ENCODE measurements at places on chromosomes 1 and 21.

- DNase-seq = no peak
These were observed 98.5 kb upstream of the IGSF21 start for GRCh38 chr1:18009055-18009454.

DNA sequence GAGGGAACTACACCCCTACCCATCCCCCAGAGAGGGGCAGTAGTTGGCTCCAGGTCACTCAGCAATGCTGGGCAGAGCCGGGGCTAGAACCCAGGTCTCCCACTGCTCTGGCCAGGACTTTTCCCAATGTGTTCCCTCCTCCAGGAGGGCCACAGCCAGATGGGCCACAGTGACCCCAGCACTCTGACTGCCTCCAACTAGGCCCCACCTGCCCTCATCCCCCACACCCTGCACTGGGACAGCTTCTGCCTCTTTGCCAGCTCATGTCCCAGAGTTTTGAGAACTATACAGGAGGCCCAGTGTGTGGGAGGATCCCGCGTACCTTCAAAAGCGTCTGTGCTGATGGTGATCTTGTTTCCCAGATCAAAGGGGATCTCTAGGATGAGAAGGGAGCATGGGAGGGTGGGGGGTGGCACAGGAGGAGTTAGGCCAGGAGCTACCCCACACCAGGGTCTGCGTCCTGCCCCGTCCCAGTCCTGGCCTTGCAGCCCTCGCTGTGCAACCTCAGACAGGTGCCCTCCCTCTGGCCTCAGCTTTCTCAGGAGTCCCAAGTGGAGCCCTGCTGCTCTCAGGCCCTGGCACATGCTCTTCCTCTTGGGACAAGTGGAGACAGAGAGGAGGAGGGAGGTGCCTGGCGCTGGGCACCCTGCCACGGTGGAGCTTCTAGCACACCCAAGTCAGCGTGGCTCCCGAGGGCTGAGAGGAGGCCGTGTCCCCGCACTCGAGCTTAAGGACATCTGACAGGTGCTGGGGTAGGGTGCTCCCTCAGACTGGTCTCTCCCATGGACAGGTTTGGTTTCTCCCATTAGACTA is 22.0 kb downstream of the MYOM3 start:
- no peak for DNase-seq

GRCh38 chr1:94709891-94710581 is 110.1 kb upstream of the SLC44A3 start:
- no peak for DNase-seq

- no peak for DNase-seq
These were observed 216.4 kb downstream of the VAV3 start for GRCh38 chr1:107748531-107748930.

GRCh38 chr1:159088050-159088449 is 11.5 kb upstream of the AIM2 start:
- DNase-seq = no peak

GRCh38 chr1:61459345-61459744 is 265.6 kb downstream of the TM2D1 start:
- no peak for DNase-seq

GRCh38 chr1:184176058-184176457 is 124.5 kb downstream of the TSEN15 start:
- DNase-seq = no peak

- no peak for DNase-seq
These were observed 11.7 kb upstream of the ZNF436 start for GRCh38 chr1:23381233-23381885.

- no peak for DNase-seq
These were observed 174.6 kb downstream of the RWDD3 start for GRCh38 chr1:95408507-95409136.

- DNase-seq = no peak
These were observed 74.6 kb upstream of the GADD45A start for GRCh38 chr1:67610450-67610849.

DNA sequence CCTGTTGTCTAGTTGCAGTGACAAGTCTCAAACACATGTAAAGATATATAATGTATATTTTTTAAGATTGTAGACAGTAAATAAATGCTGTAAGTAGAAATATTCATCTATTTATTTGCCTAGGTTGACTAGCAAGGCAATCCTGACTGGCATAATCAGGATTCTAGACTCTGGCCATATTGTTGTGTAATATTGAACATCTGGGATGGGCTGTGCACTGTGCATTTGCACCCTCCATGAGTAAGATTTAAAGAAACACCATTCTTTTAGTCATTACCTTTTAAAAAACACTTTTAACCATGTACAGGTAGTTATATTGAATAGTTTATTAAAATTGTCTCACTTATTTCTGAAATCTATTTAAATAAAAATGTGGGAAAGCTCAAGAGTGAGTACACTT is 32.4 kb downstream of the RASAL2 start:
- DNase-seq = no peak

DNA sequence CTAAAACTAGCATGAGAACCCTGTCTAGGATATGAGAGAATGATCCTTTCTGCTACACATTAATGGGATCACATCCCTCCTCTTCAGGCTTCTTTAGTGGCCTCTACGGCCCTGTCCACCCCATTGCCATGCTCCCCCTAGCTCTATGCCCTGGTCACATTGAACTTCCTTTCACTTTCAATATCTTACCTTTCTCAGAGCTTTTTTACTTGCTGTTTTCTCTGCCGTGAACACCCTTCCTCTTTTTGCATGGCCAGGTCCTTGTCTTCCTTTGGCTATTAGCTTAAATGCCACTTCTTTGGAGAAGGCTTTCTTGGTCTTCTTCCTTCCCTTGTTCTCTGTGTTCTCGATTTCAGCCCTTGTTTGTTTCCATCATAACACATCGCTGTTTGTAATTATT is 97.4 kb downstream of the GIPC2 start:
- no peak for DNase-seq

GRCh38 chr1:18681423-18681835 is 50.8 kb downstream of the PAX7 start:
- no peak for DNase-seq
